HEK293T (cell line): ENCODE measurements at places on chromosomes 6 and 20.
A peak's percentile ranks its signal among the peaks of the same experiment; 100 is the strongest.

DNA sequence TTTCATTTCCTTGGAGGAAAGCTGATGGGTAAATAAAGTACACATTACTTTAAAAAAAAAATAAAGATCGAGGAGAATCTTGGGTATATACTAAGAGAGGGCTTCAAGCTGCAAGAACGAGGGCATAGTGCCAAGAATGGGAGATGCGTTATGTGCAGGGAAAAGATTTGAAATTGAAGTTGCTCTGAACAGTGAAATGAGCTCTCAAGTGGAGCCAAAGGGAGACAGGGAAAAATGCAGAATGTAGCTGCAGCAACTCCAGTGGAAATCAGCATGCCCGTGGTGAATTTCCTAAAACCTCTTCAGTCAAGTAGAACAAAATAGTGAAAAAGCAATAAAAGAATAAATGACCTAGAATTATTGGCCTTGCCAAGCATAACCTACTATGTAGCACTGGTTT, 11.4 kb upstream of the COL9A1 start:
- no peak for DNase-seq

DNA sequence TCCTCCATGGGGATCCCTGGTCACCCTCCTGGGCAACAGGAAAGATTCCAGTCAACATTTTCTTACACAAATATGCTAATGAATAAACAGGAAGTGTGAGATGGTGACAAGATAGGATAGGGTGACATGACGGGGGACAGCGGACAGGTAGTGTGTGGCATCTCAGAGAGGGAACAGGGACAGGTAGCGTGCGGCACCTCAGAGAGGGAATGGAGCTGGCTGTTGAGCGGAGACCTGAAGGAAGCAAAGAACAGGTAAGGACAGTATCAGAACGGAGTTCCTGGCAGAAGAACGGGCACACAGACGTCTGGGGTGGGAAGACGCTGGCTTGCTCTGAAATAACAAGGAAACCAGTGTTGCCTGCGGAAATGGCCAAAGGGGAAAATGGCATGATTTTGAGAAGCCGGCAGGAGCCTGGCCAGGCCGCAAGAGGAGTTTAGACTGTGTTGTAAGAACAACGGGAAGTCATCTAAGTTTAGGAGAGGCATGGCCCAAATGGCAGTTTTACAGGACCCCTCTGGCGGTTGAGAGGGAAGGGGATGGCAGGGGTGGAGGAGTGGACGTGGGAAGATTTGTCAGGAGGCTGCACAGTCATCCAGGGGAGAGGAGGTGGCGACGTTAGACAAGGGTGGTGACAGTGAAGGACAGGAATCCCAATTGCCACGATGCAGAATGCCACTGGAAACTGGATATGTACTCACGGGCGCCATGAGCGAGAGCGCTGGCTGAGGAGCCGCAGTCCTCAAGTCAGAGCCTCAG, 111.6 kb downstream of the JPH2 start:
- DNase-seq: no peak

DNA sequence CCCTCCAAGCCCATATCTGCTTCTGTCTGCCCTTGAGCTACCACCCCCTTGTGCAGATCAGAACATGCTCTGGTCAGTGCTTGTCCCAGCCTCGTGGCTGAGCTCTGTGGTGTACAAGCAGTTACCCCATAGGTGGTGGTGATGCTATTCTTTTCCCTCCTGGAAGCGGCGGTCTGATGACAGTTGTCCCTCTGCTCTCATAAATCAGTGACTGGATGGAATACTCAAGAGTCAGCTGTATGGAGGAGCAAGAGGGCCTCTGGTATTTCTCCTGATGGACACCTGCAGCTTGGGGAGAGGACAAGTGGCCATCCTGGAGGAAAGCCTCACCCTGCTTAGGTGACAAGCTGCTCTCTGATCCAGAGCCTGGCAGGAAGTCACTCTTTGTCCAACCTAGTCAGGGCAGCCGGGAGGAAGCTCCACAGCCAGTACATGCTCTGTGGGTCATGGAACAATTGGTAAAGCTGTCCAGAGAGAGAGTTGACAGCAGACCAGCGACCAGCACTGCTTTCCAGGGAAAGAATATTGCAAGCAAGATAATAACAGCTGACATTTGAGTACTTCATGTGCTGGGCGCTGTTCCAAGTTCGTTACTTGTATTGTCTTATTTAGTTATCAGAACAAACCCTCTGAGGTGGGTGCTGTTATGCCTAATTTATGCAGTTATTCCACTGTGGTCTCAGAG, 47.1 kb downstream of the SCAND1 start:
- DNase-seq: no peak

GRCh38 chr6:24078200-24078599, 47.8 kb upstream of the NRSN1 start:
- DNase-seq: no peak

DNA sequence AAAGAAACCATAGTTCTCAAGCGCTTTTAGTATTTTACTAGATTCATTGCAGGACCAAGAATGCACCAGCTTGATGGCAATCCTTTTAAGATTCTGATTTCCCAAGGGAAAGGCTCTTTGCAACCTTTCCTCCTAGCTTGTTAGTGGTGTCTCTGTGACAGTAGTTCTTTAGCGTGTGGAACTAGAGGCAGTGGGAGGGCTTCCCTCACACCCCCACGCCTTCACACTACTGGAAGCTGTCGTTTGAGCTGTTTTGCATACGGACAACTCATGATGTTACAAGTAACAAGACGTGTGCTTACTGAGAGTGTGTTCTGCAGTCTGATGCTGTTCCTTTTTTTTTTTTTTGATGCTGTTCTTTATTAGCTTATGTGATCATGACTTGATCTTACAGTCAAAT, 34.1 kb downstream of the EYA4 start:
- DNase-seq: no peak

GRCh38 chr20:64035933-64036345, at the start of gene C20orf204:
Gene C20orf204 (plus strand): TSS chr20:64036182. CDS start chr20:64036324, 142 bp downstream.
- no peak for DNase-seq

- DNase-seq: no peak
Measured at GRCh38 chr6:150835620-150836019, 29.9 kb upstream of the MTHFD1L start.

- DNase-seq: no peak
Measured at GRCh38 chr6:135913785-135914184, 62.3 kb downstream of the PDE7B start.

DNA sequence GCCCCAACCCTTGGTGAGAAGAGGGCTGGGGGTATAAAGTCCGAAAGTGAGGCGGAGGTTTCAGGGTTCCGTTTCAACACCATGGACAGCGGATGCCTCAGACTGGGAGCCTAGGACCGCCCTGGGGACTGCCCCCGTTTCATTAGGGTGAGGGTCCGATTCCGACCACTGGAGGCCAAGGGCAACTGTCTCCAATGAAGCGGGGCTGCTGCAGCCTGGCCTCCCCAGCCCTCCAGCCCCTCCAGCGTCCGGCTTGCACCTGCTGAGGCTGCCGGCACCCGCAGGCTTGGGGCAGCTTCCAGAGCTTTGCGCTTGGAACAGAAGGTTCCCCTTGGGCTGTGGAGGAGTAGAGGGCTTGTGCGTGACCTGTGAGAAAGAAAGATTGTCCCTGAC, 39.9 kb downstream of the YTHDF1 start:
- no peak for DNase-seq

DNA sequence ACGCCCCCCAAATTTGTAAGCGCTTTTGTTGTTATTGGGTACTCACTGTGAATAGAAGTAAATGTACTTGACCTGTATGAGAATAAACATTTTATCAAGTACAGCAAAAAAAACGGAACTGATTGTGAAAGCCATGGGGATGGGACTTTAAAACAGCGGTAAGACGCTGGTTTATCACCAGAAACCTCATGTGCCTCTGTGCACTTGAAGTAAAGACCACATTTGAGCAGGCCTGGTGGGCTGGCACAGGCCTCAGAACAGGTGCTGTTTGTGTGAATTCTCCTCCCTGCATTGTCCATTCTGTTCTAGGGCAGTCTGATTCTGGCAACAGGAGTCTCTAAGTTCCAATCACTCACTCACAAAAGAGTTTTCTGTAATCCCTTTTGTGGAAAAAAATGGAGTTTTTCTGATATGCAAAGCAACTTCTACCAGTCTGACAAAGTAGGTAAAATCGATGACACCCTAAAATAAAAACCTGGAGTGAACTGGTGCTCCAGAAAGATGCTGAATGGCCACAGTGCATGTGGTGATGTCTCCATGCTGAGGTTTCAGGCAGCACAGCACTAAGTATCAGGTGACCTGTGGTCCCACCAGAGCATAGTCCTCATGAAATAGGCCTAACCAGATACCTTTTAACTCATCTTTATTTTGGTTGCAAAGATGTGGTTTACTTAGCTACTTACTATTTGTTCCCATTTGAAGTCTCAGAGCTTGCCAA, 53.9 kb downstream of the STX7 start:
- DNase-seq: no peak

- peak; percentile 79 for DNase-seq
Measured at GRCh38 chr20:3239026-3239866, at the start of gene SLC4A11. Gene SLC4A11 (minus strand): TSS chr20:3239190. CDS start chr20:3239137, 53 bp downstream.

GRCh38 chr6:136113736-136114173, 136.4 kb downstream of the MTFR2 start:
- peak; percentile 59 for DNase-seq

- DNase-seq: no peak
Measured at GRCh38 chr20:64036346-64037198, 590 bp downstream of the C20orf204 start.

GRCh38 chr6:138142806-138143205, 18.9 kb upstream of the ARFGEF3 start:
- no peak for DNase-seq

DNA sequence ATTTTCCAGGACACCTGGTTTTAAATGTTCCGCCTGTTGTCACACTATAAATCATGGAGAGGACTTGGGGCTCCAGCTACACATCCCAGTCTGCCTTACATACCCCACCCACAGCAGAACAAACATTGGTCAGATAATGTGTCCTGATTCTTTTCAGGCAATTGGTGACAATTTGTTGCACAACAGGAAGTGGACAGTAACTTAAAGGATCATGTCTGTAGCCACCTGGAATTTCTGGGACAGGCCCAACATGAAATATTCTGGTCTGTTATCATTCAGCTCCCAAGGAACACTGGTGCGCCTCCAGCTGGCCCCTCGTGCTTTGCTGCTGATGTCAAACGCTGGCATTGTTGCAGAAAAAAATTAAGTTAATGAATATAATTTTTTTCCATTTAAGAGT, 117.2 kb downstream of the SOBP start:
- DNase-seq: no peak

DNA sequence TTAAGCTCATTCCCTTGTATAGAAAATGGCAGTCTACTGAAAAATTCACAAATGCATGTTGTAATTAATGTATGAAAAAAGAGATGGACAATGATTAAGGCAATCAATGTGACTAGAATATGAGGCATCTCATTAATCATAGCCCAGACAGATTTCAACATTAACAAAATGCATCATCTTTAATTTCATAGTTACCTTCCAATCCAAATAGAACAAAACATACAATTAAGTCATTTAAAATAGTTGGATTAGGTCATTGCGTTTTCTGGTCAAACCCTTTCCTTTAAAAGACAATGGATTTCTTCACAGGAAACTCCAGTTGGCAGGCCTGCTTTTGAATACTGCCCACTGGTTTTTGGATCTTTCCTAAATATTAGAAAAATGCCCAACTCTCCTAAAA, 203.9 kb downstream of the HAO1 start:
- DNase-seq: no peak

- peak; percentile 61 for DNase-seq
Measured at GRCh38 chr6:109690373-109690736, 647 bp downstream of the AK9 start.

GRCh38 chr6:108556250-108556649, 4.5 kb upstream of the FOXO3 start:
- no peak for DNase-seq

GRCh38 chr6:108714766-108715414, 133.3 kb upstream of the ARMC2 start:
- DNase-seq: no peak

DNA sequence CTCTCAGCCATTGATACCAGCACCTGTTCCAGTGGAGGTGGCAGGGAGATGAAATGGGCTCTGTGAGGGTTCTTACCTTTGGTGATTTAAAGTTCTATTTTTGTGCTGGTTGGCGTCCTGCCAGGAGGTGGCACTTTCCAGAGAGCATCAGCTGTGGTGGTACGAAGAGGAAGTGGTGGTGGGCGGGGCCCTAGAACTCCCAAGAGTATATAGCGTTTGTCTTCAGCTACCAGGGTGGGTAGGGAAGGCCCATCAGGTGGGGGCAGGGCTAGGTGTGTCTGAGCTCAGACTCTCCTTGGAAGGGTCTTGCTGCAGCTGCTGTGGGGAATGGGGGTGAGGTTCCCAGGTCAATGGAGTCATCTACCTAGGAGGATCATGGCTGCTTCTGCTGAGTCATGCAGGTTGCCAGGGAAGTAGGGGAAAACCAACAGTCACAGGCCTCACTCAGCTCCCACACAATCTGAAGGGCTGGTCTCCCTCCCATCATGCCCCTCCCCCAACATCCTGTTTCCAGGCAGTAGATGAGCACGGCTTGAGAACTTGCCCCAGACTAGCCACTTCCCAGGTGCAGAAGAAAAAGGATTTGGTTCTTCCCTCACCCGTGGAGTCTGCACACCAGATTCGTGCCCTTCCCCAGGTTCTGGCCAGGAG, 46.6 kb downstream of the MOXD1 start:
- DNase-seq: no peak

- no peak for DNase-seq
Measured at GRCh38 chr6:148427333-148427732, 84.7 kb downstream of the SASH1 start.

GRCh38 chr20:43963233-43963632, 48.6 kb downstream of the TOX2 start:
- no peak for DNase-seq

DNA sequence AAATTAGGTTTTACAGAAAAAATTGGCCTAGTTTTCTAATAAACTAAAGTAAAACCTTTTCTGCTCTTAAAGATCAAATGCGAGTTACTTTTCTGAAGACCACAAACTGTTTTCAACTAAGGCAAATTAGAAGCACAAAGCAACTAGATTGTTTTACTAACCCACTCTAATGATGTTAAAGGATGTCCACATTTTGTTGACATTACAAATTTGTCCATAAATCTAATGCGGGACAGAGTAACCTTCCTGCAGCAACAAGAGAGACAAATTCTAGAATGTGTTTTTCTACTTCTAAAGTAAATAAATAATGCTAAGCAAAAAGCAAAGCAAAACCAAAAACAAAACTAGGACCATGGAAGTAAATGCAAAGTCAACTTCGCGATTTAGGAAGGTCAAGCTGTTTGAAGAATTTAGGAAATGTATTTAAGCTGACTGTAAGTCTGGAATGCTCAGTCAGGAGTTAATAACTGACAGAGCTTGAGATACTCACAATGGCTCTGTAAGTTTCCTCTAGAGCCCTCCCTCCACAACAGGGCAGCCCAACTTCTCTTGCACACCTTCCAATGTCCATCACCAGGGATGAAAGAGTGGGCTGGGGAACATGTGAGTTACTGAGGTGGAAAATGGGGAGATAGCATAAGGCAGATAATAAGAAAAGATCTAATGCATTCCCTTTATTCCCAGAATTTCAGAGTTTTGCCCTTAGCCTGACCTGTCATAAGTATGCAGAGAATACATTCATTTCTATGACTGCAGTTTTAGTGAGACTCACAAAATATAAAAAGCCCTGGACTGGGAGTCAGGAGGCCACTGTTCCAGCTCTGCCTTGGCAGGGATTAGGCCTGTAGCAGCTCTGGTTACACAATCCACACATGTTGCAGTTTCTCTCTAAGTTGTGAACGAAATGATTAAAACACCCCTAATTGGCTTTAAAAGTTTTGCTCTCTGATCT, 158.8 kb downstream of the FOXA2 start:
- DNase-seq: no peak

- no peak for DNase-seq
Measured at GRCh38 chr20:11305406-11305805, 612.3 kb upstream of the BTBD3 start.
